Muscle of leg (tissue), 16 donors: ENCODE measurements at places on chromosomes 2 and 18.

- no peak for DNase-seq
These were observed 18.8 kb downstream of the NEMP2 start for GRCh38 chr2:190515687-190516086.

- no peak for DNase-seq
These were observed 247.6 kb upstream of the TNP1 start for GRCh38 chr2:217107480-217107879.

DNA sequence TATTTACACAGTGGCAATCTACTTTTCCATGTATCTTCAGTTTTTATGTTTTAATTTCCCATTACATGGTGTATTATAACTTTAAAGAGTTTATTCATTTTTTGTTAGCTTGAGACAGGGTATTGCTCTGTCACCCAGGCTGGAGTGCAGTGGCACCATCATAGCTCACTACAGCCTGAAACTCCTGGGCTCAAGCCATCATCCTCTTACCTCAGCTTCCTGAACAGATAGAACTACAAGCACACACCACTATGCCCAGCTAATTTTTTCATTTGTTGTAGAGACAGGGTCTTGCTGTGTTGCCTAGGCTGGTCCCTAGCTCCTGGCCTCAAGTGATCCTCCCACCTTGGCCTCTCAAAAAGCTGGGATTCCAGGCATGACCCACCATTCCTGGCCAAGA is 66.8 kb downstream of the COA5 start:
- no peak for DNase-seq

- no peak for DNase-seq
These were observed 26.7 kb downstream of the CTLA4 start for GRCh38 chr2:203894262-203894661.

DNA sequence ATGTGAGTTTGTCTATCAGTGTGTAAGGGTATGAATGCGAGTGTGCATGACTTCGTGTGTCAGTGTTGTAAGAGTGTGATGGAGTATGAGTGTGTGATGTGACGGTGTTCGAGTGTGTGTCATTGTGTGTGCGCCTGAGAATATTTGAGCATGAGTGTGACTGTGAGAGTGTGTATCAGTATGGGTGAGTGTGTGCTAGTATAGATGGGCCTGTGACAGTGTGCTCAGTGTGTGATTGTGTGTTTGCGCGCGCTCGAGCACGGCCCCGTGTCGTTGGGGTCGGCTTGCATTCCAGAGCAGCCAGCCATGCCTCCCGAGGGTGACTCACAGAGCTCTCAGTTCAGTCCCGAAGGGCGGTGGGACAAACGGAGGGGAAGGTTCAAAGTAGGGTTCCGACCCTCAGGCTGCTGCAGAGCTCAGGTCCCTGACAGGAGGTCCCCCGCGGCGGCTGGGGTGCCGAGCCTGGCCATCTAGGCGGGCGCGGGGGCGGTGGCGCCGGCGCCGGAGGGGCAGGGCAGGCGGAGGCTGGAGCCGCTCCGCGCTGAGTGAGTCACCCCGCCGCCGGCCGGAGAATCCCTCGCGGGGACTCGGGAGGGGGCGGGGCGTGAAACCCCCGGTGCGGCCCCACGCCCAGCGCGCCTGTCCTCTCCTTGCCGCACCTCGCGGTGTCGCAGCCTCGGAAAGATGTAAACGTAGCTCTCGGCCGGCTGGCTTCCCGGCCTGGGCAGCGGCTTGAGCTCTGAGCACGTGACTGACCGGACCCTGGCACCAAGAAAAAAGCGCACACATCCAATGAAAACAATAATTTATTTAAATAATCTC is 3.8 kb downstream of the DLX2 start:
- peak; percentile 42 for DNase-seq

- DNase-seq, result peak; percentile 63
These were observed 194.1 kb downstream of the CLIP4 start for GRCh38 chr2:29309090-29310029.

GRCh38 chr2:200797242-200797770 is 14.4 kb upstream of the BZW1 start:
- peak; percentile 16 for DNase-seq

DNA sequence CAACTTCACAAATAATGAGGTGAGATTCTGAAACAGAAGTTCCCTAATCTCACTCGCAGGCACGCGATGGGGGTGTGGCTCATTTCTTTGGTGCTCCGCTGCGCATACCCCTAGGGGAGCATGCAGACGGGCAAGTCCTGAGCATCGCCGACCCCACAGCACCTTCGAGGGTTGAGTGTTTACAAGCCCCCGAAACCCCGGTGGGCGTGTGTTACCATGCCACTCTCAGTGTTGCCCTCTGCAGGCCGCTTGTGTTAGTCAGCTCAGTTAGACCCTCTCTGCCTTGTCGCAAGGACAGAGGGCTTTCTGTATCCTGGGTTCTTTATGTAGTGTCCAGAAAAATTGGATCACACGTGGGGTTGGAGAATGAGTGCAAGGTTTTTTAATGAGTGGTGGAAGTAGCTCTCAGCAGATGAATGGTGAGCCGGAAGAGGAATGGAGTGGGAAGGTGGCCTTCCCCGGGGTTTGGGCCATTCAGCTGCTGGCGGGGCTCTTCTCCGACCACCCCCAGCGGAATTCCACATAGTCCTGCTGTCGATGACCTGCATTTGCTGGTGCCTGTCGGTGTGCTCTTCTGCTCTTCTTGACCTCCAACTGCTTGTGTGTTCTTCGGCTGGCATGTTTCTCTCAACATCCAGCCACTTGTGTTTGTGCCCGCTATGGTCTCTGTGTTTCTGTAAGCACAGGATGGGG is 191.3 kb downstream of the RPRM start:
- DNase-seq, result no peak

DNA sequence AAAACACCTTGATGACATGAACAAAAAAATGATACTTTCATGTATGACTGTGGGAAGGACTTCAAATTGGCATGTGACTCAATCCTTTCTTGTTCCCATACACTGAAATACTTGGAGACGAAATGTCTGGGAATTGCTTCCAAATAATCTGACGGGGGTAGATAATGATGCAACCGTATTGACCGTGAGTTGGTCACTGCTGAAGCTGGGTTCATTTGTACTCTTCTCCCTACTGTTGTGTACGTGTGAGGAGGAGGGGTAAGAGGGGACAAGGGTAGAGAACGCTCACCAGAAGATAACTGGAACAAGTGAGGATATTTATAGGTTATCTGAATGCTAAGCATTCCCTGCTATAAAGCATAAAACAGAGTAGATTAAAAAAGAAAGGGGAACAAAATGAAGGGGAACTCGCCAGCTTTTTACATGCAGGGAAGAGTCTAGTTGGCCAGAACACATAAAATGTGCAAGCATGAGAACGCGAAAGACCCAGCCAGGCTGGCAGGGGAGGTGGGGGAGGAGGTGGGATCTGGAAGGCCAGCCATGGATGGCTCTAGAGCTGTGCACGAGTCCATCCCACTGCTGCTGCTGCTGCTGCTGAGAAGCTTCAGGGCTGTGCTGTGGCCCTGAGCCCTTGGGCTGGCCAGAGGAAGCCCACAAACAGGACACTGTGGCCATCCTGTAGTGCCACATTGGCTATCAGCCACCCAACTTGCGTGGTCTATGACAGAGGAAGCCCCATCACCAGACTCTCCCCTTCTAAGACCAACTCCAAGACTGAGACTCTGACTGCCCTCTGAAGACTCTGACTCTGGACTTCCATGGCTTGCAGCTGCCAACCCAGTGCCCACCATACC is 15.2 kb upstream of the CETN1 start:
- DNase-seq, result no peak

DNA sequence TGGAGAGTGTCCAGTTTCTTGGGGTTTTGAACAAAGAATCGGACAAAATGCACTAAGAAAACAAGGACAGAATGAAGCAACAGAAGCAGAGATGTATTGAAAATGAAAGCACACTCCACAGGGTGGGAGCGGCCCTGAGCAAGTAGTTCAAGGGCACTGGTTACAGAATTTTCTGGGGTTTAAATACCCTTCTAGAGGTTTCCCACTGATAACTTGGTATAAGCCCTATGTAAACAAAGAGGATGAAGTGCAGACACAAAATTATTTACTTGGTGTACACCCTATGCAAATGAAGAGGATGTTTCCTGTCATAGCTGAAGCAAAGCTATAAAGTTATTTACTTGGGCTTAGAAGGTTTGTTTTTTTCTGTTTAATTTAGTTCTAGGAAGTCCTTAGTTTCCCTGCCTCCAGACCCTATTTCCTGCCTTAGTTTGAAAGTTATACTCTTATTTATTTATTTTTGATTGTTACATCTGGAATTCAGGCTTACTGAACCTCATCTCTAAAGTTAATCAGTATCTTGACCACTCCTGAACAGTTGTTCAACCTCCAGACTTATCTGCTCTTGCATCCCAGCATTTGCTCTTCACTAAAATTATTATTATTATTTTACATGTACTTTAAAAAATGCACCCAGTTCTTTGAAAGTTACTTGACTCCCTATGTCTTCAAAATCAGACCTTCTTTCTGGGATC is 193.5 kb downstream of the SPP2 start:
- DNase-seq, result no peak

DNA sequence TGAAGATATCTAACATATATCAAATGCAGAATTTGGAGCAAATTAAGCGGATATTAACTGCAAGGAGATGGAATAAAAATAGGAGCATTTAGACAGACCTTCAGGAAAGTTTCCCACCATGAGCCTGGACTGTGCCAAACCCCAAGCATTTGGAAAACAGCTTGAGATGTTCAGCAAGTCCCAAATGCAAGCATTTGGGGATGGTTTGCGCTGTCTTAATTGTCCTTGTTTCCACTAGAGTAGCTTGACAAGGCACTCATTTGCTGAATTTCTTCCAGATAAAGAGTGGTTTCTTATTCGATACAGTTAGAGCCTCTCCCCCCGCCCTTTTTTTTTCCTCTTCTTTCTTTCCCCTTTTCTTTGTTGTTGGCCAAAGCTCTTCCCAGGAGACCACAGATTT is 77.1 kb upstream of the CDC42EP3 start:
- DNase-seq, result peak; percentile 72

GRCh38 chr2:168375195-168375798 is 80.8 kb upstream of the CERS6 start:
- no peak for DNase-seq

GRCh38 chr2:209389171-209389618 is 34.7 kb upstream of the MAP2 start:
- no peak for DNase-seq

DNA sequence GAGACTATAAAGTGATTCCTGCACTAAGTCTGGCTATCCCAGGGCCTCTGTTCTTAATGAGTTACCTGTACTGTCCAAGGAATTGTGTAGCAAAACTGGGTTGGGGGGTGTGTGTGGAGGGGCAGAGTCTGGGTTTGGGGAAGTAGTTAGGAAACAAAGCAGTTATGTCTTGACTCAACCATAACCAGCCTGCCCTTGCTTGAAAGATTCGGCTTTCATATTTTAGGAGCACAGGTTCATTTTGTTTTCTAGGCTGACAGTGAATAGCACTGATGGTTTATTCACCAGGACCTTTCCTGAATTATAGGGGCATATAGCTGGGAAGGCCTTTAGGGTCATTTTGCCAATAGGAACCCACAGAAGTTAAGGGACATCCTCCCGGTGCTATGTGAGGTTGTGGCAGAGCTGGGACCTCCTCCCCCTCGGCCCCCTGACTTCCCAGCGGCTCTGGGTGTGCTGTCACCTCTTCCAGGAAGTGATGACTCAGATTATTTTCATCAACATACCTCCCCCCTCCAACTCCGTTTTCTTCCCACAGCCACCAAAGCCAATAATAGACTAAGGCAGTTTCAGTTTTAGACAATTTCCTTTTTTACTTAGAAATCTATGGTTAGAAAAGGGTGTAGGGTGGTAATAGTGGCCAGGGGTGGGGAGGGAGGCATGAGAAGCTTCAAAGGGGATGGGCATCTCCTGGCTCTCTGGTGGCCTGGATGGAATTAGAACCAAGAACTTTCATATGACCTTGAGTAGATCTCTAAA is 44.8 kb downstream of the SETBP1 start:
- peak; percentile 57 for DNase-seq

- DNase-seq, result no peak
These were observed 135.0 kb downstream of the IKZF2 start for GRCh38 chr2:213016166-213016983.

GRCh38 chr18:21267400-21267799 is 25.4 kb downstream of the GREB1L start:
- DNase-seq, result no peak

DNA sequence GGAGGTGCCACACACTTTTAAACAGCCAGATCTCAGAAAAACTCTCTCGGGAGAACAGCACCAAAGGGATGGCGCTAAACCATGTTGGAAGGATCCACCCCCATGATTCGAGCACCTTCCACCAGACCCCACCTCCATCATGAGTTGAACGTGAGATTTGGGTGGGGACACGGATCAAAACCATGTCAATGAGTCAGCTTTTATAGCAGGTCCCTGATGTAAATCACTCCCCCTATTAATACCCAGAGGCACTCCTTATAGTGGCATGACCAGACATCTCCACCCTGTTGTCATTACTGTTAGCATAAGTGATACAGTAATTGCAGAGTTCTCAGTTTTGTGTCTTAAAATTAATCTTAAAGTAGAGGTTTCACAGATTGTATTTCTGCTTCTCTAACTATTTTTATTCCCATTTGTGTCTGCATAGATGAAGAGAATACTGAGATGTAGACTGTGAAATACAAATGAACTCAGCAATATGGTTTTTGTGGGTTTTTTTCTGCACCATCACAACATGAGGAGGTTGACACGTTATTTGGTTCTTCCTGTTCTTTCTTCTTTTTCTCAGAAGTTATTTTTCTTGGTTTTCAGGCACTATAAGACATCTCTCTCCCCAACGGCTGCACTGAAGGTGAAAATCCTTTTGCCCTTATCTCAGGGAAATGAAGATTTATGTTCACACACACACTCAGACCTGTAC is 218.2 kb downstream of the ARL4C start:
- no peak for DNase-seq

DNA sequence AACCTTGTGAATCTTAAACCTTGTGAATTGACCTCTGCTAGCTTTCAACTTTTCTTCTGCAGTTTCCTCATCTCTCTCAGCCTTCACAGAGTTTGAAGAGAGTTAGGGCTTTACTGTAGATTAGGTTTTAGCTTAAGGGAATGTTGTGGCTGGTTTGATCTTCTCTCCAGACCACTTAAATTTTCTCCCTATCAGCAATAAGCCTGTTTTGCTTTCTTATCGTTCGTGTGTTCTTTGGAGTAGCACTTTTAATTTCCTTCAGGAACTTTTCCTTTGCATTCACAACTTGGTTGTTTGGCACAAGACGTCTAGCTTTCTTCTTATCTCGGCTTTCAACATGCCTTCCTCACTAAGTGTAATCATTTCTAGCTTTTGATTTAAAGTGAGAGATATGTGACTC is 2.8 kb upstream of the CDCA7 start:
- DNase-seq, result no peak

DNA sequence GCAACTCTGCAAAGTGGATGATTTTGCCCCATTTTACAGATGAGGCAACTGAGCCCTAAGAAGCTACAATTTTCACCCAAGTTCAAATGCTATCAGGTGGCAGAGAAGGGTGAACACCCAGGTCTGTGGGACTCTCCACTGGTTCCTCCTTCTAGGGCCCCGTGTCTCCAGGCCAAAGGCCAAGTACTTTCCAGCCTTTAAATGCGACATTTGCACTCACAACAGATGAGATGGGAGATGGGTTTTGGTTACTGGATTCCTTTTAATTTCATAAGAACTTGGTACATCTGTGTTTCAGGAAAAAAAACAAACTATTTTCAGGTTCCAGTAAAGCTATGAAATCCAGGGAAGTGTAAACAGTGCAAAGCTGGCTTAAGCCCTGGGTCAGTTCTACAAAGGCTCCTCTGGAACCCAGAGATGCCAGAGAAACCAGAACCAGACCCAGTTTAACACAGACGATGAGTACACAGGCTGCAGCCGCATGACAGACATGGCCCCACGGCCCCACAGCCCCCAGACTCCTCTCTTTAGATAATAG is 361.7 kb downstream of the ANAPC1 start:
- DNase-seq, result no peak

- DNase-seq, result no peak
These were observed 36.1 kb downstream of the SDC1 start for GRCh38 chr2:20188851-20189250.
